DMS79 treated with DMSO at 0.1 percent for 48 hours (cell line): ENCODE measurements at places on chromosomes 5 and 9.

GRCh38 chr5:18202164-18202563 is 567.9 kb downstream of the TAF11L14 start:
- DNase-seq = no peak

GRCh38 chr5:56827049-56827448 is 11.7 kb downstream of the MAP3K1 start:
- no peak for DNase-seq

DNA sequence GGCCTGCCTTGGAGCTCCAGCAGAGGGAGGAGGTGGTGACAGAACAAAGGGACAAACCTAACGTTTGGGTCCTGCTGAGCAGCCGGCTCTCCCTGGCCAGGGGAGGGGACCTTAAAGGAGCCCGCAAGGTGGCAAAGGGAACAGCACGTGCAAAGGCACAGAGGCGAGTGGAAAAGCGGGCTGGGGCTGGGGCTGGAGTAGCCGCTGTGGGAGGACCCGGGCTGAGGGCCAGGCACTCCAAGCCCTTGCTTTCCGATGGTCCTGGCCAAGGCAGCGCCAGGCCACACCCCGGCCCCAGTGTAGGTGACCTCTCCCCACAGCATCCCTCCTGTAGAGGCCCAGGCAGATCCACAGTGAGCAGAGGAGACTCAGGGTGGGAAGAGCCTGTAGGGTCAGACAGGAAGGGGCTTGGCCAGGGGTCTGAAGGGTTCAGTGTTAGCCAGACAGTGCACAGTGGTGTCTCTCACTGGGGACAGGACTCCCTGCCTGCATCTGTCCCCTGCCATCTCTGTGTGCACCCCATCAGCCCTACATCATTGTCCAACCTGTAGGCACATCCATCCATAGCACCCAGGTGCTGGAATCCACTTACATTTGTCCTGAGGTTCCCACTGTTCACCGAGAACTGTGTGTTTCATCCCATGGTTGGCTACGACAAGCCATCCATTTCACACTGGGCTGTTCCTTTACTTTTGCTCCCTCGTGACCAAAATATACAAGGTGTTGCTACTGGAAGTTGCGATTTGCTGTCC is 77.0 kb downstream of the NEK6 start:
- no peak for DNase-seq

GRCh38 chr5:751496-751895 is 33.0 kb downstream of the ZDHHC11B start:
- DNase-seq = no peak

DNA sequence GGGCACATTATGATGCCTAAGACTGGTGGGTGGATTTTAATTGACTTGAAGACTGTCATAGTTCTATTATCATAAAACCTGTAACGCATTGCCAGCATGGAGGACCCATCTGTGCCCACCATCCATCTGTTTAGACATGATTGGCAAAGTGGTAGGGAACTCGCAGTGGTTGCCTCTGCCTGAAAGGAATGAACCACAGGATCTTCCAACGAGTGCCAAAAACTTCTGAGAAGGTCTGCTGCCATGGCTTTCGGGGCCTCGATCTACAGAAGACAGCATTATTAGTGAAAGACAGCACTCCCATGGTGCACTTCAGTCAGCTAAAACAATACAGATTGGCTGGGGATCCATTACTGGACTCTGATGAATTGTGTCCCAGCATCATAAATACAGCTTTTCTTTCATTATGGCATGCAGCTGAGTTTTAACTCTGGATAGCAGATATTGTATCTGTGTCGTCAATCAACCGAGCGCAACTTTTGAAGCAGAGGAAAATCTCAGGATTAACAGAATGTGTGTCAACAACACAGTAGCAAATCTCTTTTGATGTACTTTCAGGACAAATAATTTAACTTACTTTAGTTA is 74.3 kb downstream of the ZDHHC21 start:
- DNase-seq = no peak

- peak; percentile 46 for DNase-seq
Observed at GRCh38 chr9:134010310-134011173, 14.7 kb upstream of the BRD3OS start.

DNA sequence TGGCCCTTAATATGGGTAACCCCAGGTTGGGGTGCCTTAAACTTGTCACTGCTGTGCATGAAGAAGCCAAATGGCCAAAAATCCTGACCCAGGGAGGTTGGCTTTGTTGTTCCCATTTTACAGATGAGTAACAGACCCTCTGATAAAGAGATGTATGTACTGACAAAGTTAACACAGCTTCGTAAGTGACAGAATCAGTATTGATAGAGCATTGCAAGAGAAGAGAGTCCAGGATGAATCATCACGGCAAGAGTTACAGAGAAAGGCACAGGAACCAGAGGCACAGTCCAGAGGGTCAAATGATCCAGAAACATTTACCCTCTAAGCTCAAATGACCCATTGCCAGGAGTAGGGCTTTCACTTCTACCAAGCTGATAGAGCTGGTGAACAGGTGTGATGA is 103.8 kb upstream of the SMC2 start:
- no peak for DNase-seq

DNA sequence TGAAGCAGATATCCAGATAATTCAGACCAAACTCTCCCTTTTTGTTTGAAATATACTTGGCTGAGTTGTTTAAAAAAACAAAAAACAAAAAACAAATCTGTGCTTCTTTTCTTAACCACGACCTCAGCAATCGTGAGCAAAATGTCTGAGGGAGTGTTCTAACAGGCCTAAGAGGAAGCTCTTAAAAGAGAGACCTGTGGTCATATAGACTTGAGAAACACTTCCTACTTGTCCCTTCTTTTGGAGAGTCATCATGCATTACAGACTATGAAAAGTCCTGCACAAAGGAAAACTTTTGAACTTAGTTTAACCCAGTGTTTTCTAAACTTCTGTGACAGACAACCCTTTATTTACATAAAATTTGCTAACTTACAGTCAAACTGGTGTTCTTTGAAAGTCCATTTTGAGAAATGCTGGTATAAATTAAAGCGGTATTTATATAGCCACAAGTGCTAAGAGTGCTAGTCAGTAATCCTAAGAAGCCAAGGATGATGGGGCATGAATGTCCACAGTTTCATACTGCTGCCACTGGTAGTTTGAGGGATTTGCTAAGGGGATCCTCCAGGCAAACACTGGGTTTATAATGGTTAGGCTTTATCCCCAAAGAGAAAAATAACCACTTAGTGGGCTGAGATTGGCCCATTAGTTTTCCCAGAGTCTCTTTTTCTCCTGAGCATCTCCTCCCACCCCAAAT is 199.8 kb downstream of the LRRC70 start:
- no peak for DNase-seq

DNA sequence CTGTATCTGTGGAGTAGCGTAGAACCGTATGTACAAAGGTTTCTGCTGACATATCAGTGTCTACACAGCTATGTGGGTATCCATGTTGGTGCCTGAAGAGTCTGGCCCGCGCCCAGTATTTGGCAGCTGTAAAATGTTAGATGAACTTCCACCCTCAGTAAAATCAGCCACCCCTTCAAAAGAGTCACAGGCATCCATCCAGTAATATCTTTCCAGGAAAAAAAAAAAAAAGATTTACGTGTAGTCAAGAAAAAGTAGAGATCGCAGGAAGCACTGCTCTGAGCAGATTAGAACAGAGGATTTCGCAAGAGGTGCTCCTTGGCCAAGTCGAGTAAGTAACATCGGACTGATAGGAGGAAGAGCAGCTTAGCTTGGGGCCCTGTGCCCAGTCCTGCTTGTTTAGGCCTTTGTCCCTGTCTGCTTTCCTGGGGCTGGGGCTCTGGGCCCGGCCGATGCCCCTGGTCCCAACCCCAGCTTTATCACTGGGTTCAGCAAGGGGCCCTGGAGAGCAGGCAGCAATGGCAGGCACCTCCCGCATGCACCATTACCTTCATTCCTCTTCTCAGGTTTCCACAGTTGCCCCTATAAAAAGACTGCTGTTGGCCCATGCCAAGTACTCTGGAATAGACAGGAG is 21.2 kb downstream of the DAPK1 start:
- DNase-seq = no peak

DNA sequence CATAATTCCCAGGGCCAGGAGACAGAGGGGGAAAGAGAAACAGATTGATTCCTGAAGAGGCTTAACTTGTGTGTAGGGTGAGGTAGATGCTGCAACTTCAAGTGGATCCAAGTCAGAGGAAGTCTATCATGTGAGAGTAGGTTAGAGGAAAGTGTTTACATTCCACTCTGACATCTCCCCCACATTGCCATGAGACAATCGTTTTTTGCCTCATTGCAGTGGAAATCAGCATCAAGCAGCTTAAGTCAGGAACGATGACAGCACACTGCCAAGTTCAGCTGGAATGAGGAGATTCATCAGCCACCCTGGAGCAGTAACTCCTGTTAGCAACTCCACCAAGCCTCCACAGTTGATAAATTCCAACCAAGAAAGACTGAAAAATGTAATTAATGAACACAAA is 689.7 kb upstream of the MEF2C start:
- DNase-seq = no peak

DNA sequence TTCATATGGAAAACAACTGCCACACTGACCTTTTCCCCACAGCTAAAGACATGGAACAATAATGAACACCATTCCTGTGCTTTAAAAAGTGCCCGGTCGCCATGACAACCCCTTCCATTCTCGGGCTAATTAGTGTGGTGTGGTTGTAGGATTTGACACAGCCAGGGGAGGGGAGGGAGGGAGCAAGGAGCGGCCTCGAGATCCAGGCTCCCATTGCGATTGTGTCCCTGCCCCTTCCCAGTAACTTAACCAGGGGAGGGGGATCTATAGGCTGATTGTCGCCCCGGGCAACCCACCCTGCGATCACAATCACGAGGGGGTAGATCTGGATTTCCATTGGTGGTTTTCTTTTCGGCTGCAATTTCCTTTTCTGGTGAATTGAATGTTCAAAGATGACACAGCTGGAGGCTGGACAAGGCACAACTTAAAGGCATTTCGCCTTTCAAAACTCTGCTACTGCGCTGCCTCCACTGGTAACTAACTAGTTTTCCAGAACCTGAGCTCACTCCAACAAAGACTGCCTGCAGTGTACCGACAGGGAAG is 96.7 kb upstream of the RETREG1 start:
- DNase-seq = no peak

DNA sequence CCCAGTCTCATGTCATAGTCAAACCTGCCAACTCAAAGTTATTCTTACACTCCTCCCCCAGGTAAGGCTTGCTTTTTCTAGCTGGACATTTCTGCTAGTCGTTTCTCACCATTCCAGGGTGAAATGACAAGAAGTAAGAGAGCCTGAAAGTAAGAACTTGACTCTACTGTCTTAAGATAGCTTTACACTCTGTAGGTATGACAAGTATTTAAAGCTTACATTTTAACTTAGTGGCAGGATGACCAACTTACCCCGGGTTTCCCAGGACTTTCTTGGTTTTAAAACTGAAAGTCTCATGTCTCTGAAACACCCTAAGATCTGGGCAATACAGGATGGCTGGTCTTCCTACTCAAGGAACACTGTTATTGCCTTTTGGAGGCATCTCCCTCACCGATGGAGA is 67.5 kb upstream of the PIK3R1 start:
- DNase-seq = no peak

- DNase-seq = no peak
Observed at GRCh38 chr9:115038178-115038577, 79.8 kb downstream of the TNC start.

DNA sequence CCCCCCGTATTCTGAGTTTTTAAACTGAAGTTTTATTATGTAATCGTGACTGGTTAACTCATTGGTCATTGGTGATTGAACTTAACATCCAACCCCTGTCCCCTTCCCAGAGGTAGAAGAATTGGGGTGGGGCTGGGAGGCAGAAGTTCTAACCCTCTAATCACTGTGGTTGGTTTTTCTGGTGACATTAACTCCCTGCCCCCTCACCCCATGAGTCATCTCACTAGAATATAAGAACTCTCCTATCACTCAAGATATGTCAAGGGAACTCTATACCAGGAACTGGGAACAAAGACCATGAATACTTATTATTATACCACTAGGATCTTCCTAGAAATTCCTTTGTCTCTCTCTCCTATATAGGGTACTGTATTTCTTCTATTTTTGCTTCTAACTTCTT is 52.3 kb upstream of the CAVIN4 start:
- DNase-seq = no peak

DNA sequence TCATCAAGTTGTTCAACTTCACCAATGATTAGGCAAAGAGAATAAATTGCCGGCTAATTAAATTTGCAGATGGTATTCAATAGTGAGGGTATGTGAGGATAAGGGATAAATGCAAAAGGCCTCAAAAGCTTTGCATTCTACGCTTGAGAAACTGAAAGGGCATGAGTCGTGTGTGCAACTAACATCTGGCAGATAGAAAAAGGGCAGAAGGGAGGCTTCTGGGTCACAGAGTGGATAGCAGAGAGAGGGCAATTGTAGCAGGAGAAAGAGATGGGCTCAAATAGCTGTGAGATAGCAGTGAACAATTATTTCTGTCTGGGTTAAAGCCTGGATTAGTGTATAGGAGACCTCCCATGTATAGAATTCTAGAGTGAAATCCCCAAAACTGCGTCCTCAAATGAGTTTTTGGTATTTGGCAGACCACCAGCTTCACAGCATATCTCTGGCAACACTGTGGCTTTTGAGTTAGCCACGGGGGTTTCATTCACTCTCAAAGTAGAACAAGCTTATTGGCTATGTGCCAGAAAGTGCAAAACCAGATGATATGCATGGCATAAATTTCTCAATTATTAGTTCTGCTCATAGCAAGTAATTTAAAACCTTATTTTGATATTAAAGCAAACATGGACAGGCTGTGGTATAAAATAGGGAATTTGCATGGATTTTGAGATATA is 586.3 kb downstream of the BRINP1 start:
- DNase-seq = no peak

- DNase-seq = peak; percentile 50
Observed at GRCh38 chr5:58924306-58924705, 341.4 kb downstream of the RAB3C start.

DNA sequence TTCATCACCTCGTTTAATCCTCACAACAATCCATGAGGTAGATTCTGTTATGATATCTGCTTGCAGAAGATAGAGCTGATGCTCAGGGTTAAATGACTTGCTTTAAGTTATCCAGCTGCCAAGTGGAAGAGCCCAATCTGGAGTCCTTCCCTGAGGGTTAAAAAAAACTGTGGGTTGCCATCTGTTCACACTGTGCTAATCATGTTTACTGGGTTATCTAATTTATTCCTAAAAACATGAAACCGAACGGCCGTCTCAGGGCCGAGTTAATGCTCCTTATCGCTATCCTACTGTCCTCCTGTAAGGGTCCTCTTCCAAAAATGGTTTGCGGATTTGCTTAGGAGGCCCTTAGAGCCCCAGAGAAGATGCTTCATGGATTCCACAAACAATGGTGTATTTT is 153.3 kb downstream of the YIPF5 start:
- DNase-seq = no peak

- no peak for DNase-seq
Observed at GRCh38 chr5:65075623-65076250, 307.0 kb downstream of the CWC27 start.

DNA sequence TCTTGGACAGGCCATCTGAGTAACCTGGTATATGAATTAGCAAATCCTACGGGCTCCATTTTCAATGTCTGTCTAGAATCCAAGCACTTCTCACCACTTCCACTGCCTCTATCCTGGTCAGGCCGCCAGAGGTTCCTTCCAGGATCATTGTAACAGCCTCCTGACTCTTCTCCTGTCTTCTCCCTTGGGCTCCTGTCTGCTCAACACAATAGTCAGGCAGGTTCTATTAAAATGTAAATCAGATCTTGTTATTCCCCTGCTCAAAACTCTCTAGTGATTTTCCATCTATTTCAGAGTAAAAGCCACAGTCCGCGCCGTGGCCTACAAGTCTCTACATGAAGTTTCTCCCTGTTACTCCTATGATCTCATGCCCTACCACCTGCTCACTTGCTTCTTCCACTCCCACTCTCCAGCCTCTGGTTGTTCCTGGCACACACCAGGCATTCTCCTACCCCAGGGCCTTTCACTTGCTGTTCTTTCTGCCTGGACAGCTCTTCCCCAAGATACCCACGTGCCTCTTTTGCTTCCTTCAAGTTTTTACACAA is 21.7 kb downstream of the ZNF366 start:
- DNase-seq = peak; percentile 3
